ENCODE measurements at places on chromosomes 2 and 18.

DNA sequence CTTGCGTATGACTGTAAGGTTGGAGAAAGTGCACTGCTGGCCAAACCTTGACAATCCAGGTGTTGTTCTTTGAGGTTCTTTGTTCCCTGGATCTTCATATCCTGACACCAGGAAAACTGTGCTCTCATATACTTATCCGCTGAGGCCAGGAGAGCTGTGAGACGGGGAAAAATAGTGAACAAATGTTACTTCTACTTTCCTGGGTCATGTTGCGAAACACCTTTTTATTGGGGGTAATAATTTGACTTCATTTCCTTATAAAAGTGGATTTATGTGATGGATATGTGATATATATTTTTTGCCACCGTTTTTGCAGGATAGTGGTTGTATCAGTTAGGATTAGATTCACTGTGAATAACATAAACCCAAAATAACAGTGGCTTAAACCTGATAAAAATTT, 336.1 kb downstream of the OSR1 start:
- DNase-seq: no peak

DNA sequence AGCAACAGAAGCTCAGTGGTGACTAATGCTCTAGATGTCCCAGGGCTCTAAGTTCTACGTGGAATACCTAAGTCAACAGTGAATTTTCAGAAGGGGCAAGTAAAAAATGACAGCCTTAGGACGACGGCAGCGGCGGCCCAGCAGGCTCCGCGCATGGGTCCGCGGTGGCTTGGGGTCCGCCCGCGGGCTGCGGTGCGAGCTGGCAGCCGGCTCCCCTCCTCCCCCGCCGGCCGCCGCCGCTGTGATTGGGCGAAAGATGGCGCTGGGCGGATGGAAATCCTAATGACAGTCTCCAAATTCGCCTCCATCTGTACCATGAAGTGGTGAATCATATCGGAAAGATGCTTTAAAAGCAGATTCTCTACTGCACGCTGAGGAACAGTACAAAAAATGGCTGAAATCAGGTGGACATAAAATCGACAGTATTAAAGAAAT, 74.7 kb downstream of the HNRNPLL start:
- DNase-seq: peak; percentile 78

DNA sequence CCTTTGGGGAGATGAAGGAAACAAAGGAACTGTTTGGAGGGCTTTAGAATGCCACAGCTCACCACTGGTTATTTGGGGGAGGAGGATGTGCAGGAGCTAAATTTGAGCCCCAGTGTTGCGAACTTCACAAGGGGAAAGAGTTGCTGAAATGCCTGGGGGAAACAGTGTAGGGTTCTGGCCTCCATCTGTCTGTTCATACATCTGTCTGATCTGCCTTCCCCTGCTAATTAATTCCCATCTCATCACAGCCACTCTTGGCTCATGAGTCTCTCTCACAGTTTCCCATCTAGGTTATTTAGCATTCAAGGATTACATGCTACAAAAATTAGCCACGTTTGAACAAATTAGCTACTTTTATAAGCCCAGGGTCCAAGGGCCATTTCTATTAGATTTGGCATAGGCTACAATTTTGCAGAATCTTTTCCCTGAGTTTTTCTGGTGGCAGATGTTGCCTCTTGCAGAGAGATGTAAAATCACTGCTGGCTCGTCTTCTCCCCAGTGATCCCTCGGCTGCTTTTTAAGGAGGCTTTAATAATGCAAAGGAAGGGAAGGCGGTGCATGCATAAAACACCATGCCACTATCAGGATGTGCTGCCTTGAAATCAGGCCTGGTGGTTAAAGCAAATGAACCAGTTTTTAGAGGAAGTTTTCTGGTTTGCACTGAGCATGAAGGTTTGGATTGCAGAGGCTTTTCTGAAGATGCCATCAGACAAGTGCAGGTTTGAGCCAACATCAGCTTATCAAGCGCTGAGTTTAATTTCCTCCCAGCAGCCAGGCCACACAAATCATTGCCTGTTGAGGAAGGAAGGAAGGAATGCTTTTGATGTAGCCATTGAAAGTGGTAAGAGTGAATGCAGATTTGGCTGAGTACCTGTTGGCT, 35.0 kb downstream of the ADD2 start:
- no peak for DNase-seq

- DNase-seq: no peak
Measured at GRCh38 chr2:169761251-169761969, 27.8 kb downstream of the KLHL23 start.

Measured in fibroblast of skin of back (primary cell).